Pons (tissue), 1 donor: ENCODE measurements at places on chromosomes 12 and 14.
A peak's percentile ranks its signal among the peaks of the same experiment; 100 is the strongest.

- peak; percentile 46 for DNase-seq
Measured at GRCh38 chr12:26473291-26473690, 277.9 kb downstream of the SSPN start.

- DNase-seq: no peak
Measured at GRCh38 chr12:48927261-48927660, 2.0 kb upstream of the FKBP11 start.

- DNase-seq: no peak
Measured at GRCh38 chr14:78921856-78922255, 751.7 kb downstream of the NRXN3 start.

DNA sequence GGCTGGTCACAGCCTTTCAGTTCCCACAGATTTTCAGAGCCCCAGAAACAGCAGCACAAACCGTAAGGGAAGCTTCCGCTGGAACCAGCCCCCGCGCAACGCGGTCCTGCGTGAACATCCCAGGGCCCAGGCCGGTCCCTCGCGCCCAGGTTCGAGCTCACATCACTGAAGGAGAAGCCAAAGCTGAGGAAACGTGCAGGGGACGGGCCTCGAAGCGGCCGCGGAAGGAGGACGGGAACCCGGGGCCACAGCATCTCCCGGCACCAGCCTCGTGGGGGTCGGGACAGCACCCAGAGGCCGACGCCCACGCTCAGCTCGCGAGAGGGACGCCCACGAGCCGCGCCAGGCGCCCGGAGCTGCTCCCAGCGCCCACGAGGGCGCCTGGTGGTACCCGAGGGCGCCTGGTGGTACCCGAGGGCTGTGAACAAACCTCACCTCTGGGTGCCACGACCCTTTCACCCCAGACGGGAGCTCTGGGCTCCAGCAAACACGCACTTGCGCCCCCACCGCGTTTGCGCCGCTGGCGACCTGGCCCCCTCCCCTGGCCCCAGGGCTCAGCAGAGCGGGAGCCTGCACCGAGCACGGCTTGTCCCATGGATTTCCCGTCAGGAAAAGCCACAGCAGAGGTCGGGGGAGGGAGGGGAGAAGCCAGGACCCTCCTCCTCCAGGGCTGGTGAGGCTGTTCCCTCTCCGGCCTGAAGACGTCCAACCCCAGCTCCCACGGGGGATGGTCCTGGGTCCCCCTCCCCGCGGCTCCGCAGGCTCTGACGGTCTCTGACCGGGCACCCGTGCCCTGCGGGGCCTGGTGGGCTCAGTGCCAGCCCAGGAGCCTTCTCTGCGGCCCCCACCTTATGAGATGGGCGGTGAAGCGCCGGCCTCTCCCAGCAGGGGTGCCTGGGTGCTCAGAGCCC lies 6.9 kb downstream of the LRCOL1 start:
- DNase-seq: no peak

DNA sequence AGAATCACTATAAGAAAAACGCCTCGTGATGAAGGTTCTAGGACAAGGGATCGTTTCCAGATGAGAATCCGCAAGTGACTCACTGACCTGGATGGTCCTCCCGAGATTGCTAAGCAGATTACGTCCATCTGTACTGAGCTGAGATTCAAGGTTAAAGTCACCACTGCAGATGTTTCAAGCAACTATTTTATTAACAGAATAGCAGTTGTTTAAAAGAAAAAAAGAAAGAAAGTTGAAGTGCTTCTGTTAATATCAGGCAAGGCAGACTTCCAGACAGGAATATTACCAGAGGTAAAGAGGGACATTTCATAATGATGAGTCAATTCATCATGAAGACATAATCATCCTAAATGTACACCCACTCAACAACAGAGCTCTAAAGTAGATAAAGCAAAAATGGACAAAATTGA lies 17.9 kb downstream of the PXN start:
- DNase-seq: no peak

- peak; percentile 41 for DNase-seq
Measured at GRCh38 chr14:23512156-23512555, 39.4 kb downstream of the ZFHX2 start.

GRCh38 chr12:52533686-52534470 lies 13.7 kb upstream of the KRT5 start:
- DNase-seq: no peak

- peak; percentile 41 for DNase-seq
Measured at GRCh38 chr12:19273482-19274330, 144.2 kb downstream of the PLEKHA5 start.

GRCh38 chr14:79167957-79168356 lies 997.8 kb downstream of the NRXN3 start:
- DNase-seq: no peak

- DNase-seq: no peak
Measured at GRCh38 chr14:92698393-92698792, 50.0 kb downstream of the LGMN start.
